Testis (tissue), 5 donors: ENCODE measurements at places on chromosomes 4 and X. TPM values are rescaled to one million over a fixed set of nuclear protein-coding genes. Genes with fewer than 3 reads are reported as not detected.

DNA sequence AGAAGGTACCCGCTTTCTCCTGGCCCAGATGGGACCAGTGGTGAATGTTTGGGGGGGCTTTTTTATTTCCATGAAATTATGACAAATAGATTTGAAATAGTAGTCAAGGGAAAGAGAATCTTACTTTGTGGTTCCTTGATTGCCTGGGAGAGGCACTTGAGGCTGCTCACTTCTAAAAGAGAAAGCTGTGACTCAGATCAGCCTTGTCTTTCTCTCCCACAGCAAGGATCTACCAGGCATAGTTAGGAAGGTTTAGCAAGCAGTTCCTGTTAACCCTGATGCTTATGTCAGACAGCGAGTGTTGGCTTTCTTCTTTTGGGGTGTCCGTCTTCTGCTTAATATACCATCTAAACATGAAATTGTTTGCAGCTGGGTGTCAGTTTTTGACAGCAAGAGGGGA lies 114.5 kb downstream of the TSPAN7 start:
- no peak overlapping the region for H3K27ac ChIP-seq
- H3K4me3 ChIP-seq, result no peak overlapping the region
- H3K36me3 ChIP-seq, result no peaks in the 10 kb centered on the region
- no peaks in the 10 kb centered on the region for H3K4me1 ChIP-seq

DNA sequence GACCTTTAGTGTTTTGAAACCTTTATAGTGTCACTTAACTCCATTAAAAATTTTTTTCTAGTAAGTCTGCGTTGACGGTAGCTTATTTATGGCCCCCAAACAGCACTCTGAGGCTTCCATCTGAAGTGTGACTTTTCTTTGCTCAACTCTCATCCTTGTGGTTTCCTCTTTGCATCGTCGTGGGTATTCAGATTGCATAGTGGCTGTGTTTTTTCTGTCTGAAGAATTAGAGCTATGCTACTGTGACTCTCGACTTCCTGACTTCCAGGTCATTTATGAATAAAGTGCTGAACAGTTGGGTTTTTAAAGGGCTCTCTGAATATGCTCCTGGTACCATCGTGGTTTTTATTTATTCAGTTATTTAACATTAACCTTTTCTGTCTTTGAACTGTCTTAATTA lies 44.9 kb downstream of the JADE1 start:
- peaks cover 17% of the 10 kb centered on the region for H3K4me1 ChIP-seq
- no peaks in the 10 kb centered on the region for H3K27me3 ChIP-seq
- peak overlapping the region; percentile 63 for H3K27ac ChIP-seq
- no peak for DNase-seq

The TREX2 gene
- 7.5 TPM for total RNA-seq

The VCX2 gene
- 57.7 TPM for total RNA-seq

The GPR50 gene
- 0.24 TPM for total RNA-seq

The MAGEA2B gene
- 8.6 TPM for total RNA-seq

The MAGEA11 gene
- 9.8 TPM for total RNA-seq

DNA sequence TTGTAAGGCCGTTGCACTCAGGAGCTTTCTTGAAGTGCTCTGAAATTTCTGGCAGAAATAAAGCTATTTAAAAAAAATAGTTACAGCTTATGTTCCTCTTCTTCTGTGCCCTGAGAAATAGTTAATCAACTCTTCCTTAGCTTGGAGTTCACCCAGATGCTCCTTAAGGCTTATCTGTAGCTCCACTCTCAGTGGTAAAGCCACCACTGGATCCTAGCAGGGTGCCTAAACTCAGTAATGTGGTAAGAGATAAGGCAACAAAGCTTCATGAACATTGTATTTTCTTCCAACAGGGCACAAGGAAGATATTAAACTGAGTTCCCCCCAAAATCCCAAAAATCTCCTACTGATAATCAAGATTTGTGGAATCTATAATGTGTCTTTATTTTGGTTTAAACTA lies 299.5 kb downstream of the MAPK10 start:
- no peak overlapping the region for H3K27ac ChIP-seq
- no peak for DNase-seq
- H3K4me3 ChIP-seq, result no peak overlapping the region
- no peaks in the 10 kb centered on the region for H3K4me1 ChIP-seq

- no peaks in the 10 kb centered on the region for H3K27me3 ChIP-seq
- no peak for DNase-seq
- no peaks in the 10 kb centered on the region for H3K36me3 ChIP-seq
These were observed 40.4 kb downstream of the RELL1 start for GRCh38 chr4:37645736-37646135.

GRCh38 chr4:181752516-181752915 lies 490.7 kb upstream of the TENM3 start:
- no peak for DNase-seq
- no peak overlapping the region for H3K4me3 ChIP-seq
- H3K36me3 ChIP-seq, result no peaks in the 10 kb centered on the region
- H3K4me1 ChIP-seq, result no peaks in the 10 kb centered on the region
- no peaks in the 10 kb centered on the region for H3K27me3 ChIP-seq
- H3K27ac ChIP-seq, result no peak overlapping the region

DNA sequence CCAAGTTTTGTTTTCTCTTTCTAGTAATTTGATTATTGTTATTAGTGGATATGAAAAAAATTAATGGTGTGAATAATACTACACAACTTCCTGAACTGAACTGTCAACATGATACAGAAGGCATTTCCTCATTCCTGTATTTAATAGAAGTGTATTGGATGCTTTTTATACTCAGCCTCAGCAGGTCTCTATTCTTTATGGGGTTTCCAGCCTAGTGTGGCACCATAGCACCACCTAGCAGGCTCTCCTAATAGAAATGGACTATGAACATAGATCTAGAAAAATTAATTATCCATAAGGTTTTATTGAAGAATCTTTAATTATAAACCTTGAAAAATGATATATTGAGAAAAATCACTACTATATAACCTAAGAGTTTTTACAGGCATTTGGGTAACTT lies 52.4 kb downstream of the GLRB start:
- no peak overlapping the region for H3K27ac ChIP-seq
- no peak overlapping the region for H3K4me3 ChIP-seq

The CAPN6 gene
- total RNA-seq, result 1.0 TPM

GRCh38 chrX:5250106-5250505 lies 978.6 kb downstream of the NLGN4X start:
- H3K4me3 ChIP-seq, result no peak overlapping the region
- DNase-seq, result no peak
- H3K4me1 ChIP-seq, result no peaks in the 10 kb centered on the region
- H3K36me3 ChIP-seq, result no peaks in the 10 kb centered on the region

- no peak overlapping the region for H3K27ac ChIP-seq
- H3K27me3 ChIP-seq, result no peaks in the 10 kb centered on the region
- H3K4me3 ChIP-seq, result no peak overlapping the region
These were observed 659.1 kb downstream of the GRID2 start for GRCh38 chr4:92962831-92963230.

The FAM3A gene
- total RNA-seq, result 24.7 TPM

DNA sequence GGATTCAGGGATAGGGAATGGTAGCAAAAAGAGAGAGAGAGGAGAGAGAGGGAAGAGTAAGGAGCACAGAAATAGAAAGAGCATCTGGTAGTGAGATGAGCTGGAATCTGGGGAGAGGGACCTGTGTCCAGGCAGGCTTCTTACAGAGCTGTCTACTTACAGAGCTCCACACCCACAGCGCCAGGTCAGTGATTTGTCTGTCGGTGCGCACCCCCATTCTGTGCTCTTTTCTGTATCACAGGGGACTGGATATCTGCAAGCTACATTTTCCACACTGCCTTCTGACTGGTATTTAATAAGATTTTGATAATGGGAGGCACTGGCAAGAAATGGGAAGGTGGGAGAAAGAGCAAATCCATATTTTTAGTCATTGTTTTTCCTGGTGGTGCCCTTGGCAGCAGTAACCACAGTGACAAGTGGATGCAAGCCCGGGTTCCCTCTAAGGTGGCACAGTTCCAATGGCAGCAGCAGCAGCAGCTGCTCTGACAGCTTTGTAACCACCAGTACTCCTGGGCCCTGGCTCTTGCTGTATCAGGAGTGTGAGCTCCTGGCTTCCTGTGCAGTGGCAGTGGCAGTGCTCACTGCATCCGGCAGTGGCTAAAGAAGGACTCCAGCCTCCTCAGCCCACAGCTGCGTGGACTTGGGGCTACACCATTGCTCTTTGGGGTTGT lies 300.5 kb downstream of the TRIML1 start:
- no peaks in the 10 kb centered on the region for H3K27me3 ChIP-seq
- no peaks in the 10 kb centered on the region for H3K36me3 ChIP-seq
- no peak overlapping the region for H3K4me3 ChIP-seq
- DNase-seq, result no peak
- no peaks in the 10 kb centered on the region for H3K4me1 ChIP-seq

GRCh38 chr4:119139822-119140252 lies 4.2 kb downstream of the MYOZ2 start:
- H3K4me3 ChIP-seq, result no peak overlapping the region
- peak overlapping the region; percentile 13 for H3K27ac ChIP-seq
- no peaks in the 10 kb centered on the region for H3K27me3 ChIP-seq

The SPACA5 gene
- 18.9 TPM for total RNA-seq

- H3K4me3 ChIP-seq, result no peak overlapping the region
- peaks cover 2% of the 10 kb centered on the region for H3K4me1 ChIP-seq
- H3K27ac ChIP-seq, result no peak overlapping the region
- no peaks in the 10 kb centered on the region for H3K36me3 ChIP-seq
These were observed 66.1 kb upstream of the SOD3 start for GRCh38 chr4:24729119-24729730.

The IL13RA1 gene
- total RNA-seq, result 28.8 TPM

DNA sequence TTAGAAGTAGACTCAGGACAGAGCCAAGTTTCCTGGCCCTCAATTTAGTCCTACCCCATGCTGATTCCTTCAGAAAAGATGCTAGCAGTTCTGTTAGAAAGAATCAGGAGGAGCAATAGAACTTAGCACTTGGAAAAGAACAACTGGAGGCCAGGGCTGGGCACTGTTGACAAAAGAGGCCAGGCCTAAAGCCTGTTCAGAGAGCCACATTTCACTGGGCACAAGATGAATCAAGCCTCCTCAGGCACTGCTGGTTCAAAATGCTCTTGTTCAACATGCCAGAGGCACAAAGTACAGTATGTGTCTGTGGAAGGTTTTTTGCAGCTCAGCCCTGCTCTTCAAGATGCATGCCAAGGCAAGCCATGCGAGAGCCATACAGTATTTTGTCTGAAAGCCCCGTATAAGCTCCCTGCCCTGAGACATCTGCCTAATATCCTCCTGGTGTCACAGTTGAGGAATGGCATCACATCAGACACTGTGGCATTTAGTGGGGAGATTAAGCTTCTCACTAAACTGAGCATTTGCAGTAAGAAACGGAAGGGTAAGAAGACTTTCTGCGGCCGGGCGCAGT lies 53.7 kb downstream of the RASL11B start:
- no peaks in the 10 kb centered on the region for H3K36me3 ChIP-seq
- DNase-seq, result no peak
- H3K4me3 ChIP-seq, result no peak overlapping the region
- H3K27ac ChIP-seq, result peak overlapping the region; percentile 16
- H3K4me1 ChIP-seq, result peaks cover 20% of the 10 kb centered on the region

The AMBN gene
- total RNA-seq, result not detected

DNA sequence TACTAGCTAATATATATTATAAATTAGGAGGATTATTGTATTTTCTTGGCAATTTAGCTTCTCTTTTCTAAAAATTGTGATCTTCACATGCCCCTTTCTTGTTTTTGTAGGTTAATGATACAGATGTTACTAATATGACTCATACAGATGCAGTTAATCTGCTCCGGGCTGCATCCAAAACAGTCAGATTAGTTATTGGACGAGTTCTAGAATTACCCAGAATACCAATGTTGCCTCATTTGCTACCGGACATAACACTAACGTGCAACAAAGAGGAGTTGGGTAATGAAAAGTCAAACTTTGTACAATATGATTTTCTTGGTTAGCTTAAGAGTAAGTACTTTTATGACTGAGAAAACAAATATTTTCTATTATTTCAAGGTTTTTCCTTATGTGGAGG lies 74.1 kb downstream of the SLC10A6 start:
- DNase-seq, result no peak
- H3K27me3 ChIP-seq, result no peaks in the 10 kb centered on the region
- H3K27ac ChIP-seq, result no peak overlapping the region
- H3K4me3 ChIP-seq, result no peak overlapping the region
- no peaks in the 10 kb centered on the region for H3K4me1 ChIP-seq

DNA sequence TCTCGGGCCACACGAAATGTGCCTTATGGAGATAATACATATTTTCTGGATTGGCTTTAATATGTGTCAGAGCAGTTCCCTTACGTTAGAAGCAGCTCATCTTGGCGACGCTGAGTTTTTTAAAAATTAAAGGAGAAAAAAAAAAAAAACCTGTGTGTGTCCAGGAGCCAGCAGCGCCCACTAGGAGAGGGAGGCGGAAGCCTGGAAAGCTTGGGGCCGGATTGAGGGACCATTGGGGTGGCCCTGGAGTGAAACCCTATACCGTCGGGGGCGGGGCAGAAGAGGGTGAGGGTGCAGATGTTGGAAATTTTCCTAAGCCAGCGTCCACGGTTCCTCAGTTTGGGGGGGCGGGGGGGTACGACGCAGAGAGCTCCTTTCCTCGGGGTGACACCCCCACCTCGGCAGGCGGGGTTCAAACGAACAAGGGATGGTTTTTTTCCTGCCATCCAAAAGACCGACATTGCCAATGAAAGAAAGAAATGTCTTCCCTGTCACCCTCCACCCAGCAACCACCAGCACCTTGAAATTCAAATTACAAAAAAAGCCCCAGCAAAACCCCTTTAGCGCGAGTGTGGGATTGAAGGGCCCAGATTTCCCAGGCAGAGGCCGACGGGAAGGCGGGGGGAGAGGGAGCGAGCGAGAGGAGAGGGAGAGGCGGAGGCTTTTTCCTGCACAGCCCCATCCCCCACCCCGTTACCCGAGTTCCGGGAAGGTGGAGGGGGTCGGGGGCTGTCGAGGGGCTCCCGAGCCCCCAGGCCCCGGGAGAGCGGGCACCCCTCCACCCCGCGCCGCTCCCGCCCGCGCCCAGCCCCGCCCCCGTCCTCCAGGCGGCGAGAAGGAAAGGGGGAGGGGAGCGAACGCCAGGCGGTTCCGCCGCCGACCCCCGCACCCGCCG lies 859 bp downstream of the SMARCA1 start:
- DNase-seq, result peak; percentile 68
- peak overlapping the region; percentile 74 for H3K4me3 ChIP-seq
- no peaks in the 10 kb centered on the region for H3K36me3 ChIP-seq
- no peaks in the 10 kb centered on the region for H3K4me1 ChIP-seq
- H3K27me3 ChIP-seq, result no peaks in the 10 kb centered on the region
- H3K27ac ChIP-seq, result peak overlapping the region; percentile 97

- H3K4me3 ChIP-seq, result no peak overlapping the region
- H3K27me3 ChIP-seq, result no peaks in the 10 kb centered on the region
- H3K27ac ChIP-seq, result no peak overlapping the region
- peaks cover 10% of the 10 kb centered on the region for H3K4me1 ChIP-seq
These were observed 60.4 kb downstream of the SORCS2 start for GRCh38 chr4:7252510-7253340.

- no peaks in the 10 kb centered on the region for H3K27me3 ChIP-seq
- no peak overlapping the region for H3K4me3 ChIP-seq
- H3K27ac ChIP-seq, result peak overlapping the region; percentile 71
- no peaks in the 10 kb centered on the region for H3K36me3 ChIP-seq
These were observed 8.1 kb downstream of the SH3BP2 start for GRCh38 chr4:2800691-2801596.

The CFI gene
- total RNA-seq, result 24.5 TPM

DNA sequence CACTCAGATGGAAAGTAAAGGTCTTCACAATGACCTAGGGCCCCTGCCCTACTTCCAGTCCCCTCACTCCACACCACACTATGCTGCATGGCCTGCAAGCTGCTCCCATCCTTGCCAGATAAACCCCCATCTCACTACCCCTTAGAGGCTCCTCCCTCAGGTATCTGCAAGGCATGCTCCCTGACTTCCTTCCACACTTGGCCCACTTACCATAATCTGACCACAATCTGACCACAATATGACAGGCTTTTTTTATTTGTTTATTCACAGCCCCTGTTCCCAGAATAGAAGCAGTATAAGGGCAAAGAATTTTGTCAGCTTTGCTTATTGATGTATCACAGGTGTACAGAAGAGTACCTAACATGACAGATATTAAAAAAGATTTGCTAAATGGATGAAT lies 124.7 kb downstream of the CAMK2D start:
- no peaks in the 10 kb centered on the region for H3K27me3 ChIP-seq
- no peaks in the 10 kb centered on the region for H3K36me3 ChIP-seq
- DNase-seq, result no peak
- peaks cover 19% of the 10 kb centered on the region for H3K4me1 ChIP-seq
- H3K27ac ChIP-seq, result peak overlapping the region; percentile 31
